NCI-H524 treated with DMSO at 0.1 percent for 48 hours (cell line): ENCODE measurements at places on chromosomes 5 and 9.

DNA sequence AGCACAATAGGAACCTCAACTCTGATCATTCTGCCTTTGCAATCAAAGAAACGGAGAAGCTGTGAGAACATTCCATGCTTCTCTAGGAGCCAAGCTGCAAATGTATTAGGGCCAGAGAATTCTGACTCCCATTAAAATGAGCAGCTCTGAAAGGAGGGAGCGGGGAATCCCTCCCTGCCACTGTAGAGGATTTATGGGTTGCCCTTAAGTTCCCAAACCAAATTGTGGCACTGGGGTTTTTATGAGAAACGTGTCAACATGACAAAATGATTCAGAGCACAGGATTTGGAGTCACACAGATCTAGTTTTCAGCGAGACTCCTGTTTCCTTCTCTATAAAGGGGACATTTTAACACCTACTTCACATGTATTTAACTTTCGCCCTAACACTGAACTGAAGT lies 1.8 kb downstream of the IL6ST start:
- DNase-seq: no peak

DNA sequence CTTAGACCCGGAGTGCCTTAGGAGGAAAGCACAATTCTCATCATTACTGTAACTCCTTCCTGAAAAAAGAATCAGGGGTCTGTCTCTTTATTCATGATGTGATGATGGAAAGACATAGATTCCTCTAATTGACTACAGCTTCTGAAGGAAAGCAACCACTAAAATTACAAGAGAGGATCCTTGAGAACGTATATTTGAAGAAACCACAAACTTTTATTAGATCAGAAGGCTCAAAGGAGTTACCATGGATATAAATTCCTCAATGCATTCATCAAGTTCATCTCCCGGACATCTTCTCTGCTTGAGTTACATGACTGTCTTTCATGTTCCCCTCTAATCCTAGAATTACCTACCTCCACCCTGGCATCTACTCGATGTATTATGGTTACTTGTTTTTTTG lies 104.1 kb upstream of the PAPPA start:
- no peak for DNase-seq

GRCh38 chr9:3028535-3028934 lies 184.6 kb upstream of the PUM3 start:
- no peak for DNase-seq

GRCh38 chr9:7265181-7265580 lies 507.4 kb downstream of the KDM4C start:
- no peak for DNase-seq

DNA sequence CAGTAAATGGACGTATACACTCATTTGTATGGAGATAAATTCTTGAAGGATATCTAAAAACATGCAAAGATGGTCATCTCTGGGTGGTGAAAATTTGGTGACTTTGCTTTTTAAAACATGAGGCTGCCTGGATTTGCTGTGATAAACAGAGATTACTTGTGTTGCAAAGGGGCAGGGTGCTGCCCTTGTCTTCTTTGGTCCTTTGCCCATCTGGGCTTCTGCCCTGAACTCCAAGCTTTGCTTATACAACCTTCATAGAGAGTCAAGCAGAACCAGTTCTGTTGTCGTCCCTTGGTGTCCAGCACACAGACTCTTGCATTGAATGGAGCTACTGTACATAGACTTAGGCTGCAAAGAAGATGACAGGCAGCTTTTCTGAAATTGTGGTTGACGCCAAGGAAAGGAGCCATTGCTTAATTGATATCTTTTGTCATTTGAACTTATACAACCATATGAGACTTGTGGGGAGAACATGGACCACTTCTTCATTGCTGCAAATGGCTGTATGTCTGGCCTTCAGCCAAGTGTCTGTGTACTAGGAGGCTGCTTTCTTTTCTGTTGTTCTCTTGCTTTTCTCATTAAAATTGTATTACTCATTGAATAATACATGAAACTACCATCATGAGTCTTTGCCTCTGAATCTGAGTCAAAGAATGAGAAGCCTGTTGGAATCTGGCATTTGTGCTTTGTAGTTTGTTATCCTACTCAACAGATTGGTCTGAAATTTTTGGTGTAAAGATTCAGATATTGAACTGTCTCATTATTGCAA lies 152.5 kb downstream of the DMRT2 start:
- DNase-seq: no peak

- DNase-seq: no peak
Observed at GRCh38 chr5:61256474-61256873, 75.6 kb upstream of the ZSWIM6 start.

DNA sequence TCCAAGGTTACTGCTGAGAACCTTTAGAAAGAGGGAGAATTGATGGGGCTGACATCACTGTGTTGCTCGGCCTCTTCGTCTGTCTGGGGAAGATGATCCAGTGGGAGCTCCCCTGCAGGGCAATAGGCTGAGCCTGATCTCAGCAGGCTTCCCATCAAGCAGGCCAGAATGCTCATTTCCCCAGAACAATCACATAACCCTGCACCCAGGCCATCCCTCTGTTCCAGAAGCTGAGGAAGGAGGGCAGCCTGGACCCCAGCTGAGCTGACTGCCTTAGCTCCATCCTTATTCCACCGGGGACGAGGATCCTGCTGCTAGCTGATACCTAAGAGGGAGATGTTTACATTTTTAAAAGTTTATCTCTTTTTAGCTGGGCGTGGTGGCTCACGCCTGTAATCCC lies 11.6 kb upstream of the CDC23 start:
- no peak for DNase-seq

- DNase-seq: no peak
Observed at GRCh38 chr5:39721394-39721793, 296.6 kb upstream of the DAB2 start.

GRCh38 chr5:140227046-140227445 lies 52.1 kb downstream of the CYSTM1 start:
- no peak for DNase-seq

- DNase-seq: no peak
Observed at GRCh38 chr5:170353961-170354360, 35.2 kb downstream of the KCNMB1 start.

- DNase-seq: no peak
Observed at GRCh38 chr5:120052916-120053828, 410.9 kb upstream of the PRR16 start.

- DNase-seq: no peak
Observed at GRCh38 chr9:108709997-108710396, 145.8 kb downstream of the ACTL7B start.

DNA sequence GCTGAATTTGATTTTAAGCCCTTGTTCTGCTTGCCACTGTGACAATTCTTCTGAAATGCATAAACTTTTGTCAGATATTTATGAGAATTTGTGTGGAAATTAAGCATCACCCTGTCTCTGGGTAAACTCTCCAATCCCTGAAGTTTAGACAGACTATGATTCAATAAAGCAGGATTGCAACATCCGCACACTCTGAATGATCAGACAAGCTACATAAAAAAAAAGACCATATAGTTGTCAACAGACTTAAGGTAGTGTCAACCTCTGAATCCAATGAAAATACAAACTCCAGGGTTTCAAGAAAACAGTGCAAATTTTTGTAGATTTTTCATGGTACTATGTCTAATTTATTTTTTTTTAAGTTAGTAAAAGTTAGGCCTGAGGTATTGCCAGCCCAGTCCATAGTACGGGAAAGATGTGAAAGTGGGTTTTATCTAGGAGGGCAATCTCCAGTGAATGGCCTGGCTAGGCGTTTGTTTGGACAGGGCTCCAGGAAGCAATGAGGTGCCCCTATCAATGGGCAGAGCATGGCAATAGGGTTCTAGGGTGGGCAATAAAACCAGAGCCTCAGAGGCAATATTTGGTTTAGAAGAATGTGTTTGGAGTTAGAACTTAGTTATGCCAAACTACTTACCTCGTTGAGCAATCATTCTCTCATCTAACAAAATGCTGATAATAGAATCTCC lies 762.6 kb upstream of the SEMA6A start:
- no peak for DNase-seq

DNA sequence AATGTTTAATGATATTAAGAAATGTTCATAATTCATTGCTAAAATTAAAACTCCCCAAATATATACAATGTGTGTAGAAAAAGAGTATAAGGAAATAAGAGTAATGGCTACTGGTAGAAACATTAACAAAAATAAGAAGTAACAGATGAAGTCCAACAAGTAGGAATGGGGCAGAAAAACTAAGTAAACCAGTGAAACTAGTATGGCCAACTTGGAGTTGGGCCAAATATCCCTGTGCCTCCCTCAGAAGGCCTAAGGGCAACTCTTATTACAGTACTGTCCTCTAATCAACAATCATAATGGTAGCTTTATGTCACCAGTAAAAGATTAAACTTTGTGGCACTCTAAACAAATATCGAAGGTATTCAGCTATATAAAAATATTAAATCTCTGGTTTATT lies 93.5 kb downstream of the SSBP2 start:
- DNase-seq: no peak

GRCh38 chr5:26024774-26025173 lies 1013.6 kb downstream of the CDH9 start:
- no peak for DNase-seq

DNA sequence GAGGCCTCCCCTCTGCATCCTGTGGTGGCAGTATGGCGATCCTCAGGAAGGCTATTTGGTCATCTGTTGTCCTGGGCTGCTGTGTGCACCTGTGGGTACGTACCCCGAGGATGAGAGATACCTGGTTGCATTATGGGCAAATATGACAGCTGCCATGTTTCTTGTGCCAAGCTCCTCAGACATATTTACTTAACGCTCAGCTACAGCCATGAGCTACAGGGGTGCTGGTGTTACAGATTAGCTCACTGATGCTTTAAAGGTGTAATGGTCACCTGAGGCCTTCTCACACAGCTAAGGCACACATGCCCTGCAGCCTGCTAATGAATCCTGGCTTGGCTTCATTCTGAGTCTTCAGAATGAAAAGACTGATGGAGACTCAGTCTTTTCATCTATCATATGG lies 12.0 kb downstream of the NDST1 start:
- no peak for DNase-seq

GRCh38 chr9:95116002-95116807 lies 201.3 kb downstream of the FANCC start:
- DNase-seq: no peak
